ENCODE measurements at places on chromosomes 1 and 21.
A peak's percentile ranks its signal among the peaks of the same experiment; 100 is the strongest.

DNA sequence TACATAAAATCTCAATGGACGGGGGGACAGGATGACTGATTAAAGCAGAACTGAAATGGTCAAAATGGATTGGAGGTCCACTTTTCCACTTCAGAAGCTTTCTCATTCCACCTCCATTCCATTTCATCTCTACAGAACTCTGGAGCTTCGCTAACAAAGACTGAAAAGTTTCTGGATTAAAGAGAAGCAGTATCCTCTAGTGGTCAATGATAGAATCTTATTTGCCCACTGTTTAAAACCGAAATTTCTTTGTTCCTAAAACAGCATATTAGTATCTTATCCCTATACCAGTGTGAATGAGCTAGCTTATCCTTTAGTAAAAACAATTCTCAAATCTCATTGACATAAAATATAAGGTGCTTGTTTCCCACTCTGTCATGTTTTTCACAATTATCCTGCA lies 890.6 kb downstream of the KCNT2 start:
- DNase-seq = peak; percentile 2

- peak; percentile 58 for DNase-seq
Measured at GRCh38 chr1:61082311-61083012, at the start of gene NFIA. TSS of gene NFIA (plus strand) at chr1:61082561.

- no peak for DNase-seq
Measured at GRCh38 chr1:227465256-227465655, 98.1 kb upstream of the ZNF678 start.

DNA sequence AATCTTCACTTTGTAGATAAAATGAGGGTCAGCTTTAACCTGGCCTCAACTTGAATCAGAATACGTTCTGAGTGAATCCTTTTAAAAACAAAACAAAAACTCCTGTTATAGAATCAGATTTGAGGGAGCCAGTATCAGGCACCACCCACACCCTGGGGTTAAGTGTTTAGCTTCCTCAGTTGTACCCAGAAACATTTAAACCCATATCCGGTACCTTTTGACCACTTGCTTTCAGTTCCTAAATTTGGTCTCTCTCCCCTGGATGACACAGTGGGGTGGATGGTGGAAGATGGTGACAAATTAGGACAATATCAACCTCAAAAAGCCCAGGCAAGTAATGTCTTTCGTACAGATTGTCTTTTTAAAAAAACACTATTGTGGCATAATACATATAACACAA lies 10.4 kb downstream of the KLHDC7A start:
- no peak for DNase-seq

DNA sequence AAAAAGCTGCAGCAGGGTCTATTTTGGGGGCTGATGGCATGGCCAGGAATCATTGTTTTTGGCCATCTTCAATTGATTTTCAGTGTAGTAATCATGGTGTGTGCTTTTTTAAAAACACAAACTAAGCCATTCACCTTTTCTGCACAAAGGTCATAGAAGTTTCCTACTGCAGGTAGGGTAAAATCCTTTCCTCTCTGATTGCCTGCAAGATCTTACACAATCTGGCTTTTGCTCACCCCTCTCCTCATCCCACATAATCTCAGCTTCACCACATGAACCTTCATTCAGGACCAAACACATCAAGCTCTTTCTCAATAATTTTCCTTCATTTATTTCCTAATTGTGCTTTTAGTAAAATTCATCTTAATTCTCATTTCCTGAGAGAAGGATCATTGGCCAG lies 38.3 kb upstream of the GBP5 start:
- no peak for DNase-seq

DNA sequence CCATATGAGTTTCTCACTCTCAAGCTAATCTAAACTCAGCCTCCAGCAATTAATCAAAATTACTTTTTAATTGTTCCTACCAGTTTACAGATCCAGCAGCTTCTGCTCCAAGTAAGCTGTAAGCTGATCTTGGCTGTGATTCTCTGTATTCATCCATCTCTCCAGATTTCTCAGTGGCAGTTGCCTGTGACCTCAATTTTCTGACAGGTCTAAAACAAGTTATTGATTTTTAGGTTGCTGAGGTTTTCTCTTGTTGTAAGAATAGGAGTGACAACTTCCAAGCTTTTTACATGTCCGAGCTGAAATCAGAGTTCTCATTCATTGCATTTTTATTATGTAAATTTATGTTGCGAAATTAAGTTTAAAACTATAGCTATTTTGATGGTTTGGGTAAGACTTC lies 1044.4 kb downstream of the PLA2G4A start:
- no peak for DNase-seq

DNA sequence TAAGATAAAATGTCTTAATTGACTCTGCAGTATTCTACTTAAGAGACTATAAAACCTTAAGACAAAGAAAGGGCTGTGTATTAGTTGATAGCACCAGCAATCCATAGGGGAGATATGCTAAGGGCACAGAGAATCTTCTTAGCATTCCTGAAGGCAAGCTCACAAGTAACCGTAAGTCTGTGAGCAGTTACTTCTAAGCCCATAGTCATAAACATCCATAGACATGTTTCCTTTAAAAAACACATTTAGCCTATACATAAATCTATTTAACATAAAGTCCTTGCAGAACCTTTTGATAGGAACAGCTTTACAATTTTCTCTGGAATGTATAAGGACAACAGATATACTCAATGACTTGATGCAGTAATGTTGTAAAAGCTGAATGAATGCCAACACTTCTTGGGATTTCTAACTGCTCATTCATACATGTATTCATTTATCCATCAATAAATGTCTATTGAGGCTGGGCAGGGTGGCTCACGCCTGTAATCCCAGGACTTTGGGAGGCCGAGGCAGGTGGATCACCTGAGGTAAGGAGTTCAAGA lies 6.3 kb upstream of the ERRFI1 start:
- no peak for DNase-seq

GRCh38 chr1:76955652-76956051 lies 88.4 kb downstream of the ST6GALNAC5 start:
- no peak for DNase-seq

DNA sequence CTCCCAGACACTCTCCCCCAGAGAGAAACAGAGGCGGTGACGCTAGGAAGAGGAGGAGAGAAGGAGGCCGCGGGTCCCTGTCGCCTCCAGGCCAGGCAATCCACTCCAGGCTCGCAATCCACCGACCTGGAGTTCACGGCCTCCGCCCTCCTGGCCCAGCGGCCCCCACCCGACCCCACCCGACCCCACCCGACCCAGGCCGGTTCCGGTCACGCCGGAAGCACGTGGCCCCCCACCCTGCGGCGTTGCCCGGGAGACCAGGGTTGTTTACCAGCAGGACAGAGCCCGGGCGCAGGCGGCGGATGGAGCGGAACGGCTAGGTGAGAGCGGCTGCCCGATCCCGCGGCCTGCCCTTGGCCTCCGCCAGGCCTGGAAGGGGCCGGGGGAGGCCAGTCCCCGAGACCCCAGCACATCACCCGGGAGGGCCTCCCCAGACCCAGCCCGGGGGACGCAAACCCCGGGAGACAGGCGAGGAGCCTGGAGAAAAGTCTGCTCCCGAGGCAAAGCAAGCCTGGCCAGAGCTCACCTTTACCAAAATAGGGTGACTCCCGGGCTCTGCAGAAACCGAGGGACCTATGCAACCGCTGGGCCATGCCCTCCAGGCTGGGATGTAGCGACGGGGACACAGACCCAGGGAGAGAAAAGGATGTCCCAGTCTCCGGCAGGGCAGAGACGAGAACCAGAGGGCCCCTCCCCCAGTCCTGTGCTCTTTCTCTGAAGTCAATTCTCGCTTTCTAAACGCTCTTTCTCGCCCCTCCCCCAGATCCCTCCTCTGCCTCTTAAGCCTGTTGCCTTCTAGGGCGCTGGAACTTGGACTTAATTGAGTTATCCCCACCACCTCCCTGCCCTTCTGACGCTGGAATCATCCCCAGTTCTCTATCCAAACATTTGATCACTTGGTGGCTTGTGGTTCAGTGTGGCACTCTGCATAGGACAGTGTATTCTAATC lies at the start of the genes PLA2G2C and UBXN10:
Gene PLA2G2C (minus strand): TSS at position 685 of the 949 bp plus-strand sequence. CDS start 9,155 bp downstream, outside the sequence.
Gene UBXN10 (plus strand): TSS at position 263 of the 949 bp plus-strand sequence. CDS start 4,466 bp downstream, outside the sequence.
- DNase-seq = no peak

DNA sequence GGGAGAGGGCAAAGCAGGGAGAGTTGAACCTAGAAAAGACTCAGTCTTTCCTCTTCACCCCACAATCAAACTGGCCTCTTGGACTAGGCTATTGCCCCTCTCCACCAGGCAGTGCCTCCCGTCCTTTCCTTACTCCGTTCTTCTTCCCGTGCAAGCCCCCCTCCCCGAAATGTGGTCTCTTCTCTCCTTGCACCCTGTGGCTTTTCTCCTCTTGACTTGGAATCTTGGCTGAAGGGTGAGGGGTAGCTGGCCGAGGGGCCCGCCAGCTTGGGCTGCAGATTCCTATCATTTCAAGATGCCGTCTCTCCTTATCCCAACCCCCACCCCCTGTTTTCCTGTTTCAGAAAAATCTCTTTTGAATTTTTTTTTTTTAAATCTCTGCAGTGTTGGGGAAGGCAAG lies 1.6 kb downstream of the WNT2B start:
- DNase-seq = no peak

DNA sequence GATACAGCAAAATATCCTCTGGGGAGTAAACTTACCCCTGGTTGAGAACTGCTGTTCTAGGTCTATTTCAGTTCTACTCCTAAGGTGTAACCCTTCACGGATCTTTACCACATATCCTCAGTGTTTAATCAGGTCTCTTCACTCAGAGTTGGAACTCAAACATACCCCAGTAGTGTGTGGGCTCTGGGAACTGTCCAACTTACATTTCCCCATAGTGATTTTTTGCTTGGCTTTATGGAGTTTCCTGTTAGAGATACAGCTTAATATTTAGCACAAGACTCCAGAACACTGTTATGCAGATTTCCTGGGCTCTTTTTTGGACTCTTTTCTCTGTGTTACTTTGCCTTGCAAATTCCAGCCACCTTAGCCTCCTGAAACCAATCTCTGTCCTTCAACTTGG lies 26.7 kb upstream of the LIN9 start:
- DNase-seq = no peak

GRCh38 chr1:91402023-91402422 lies 2.6 kb downstream of the HFM1 start:
- DNase-seq = no peak

- peak; percentile 66 for DNase-seq
Measured at GRCh38 chr1:193558491-193559028, 372.1 kb upstream of the B3GALT2 start.

GRCh38 chr1:177054542-177054941 lies 110.0 kb downstream of the ASTN1 start:
- DNase-seq = no peak

- no peak for DNase-seq
Measured at GRCh38 chr1:116031302-116031835, 55.1 kb downstream of the SLC22A15 start.

- peak; percentile 29 for DNase-seq
Measured at GRCh38 chr1:170010443-170010842, 64.1 kb downstream of the KIFAP3 start.

DNA sequence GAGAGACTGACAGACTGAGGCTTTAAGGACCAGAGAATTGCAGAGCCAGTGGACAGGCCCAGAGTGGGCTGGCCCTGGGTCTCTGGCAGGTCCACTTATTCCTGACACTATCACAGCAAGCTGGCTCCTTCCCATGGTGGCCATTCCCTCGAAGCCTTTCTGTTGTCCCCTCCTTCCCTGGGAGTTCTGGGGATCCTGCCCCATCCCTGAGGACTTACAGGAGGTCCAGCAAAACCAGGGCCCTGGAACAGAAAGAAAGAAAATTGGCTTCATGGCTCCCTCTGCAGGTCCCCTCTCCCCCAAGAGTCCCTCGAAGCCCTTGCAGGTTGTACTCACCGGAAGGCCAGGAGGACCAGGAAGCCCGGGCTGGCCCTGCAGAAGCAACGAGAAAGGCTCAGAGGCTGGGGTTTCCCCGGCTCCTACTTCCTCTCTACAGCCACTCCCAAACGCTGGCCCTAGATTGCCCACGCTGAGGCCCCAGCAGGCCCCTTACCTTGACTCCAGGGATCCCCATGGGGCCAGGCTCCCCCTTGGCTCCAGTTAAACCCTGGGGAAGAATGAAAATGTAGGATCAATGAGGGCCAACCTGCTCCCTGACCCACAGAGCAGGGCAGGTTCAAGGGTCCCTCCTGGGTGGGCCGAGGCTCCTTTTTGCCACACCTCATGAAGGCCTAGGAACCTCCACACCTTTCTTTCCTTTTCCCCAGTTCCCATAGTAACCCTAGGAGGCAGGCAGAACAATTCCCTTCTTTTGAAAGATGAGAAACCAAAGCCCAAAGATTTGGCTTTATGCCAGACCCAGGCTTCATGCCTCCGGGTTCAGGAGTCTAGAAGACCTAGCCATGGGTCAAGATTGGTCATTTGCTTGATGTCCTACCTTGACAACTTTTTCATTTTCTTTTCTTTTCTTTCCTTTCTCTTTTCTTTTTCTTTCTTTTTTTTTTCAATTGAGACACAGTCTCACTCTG lies 4.6 kb downstream of the COL9A2 start:
- no peak for DNase-seq

GRCh38 chr1:30273456-30273855 lies 449.9 kb downstream of the MATN1 start:
- DNase-seq = no peak

GRCh38 chr1:201140235-201140940 lies 13.4 kb upstream of the ASCL5 start:
- no peak for DNase-seq

GRCh38 chr1:244601336-244601735 lies 51.6 kb upstream of the DESI2 start:
- DNase-seq = no peak

DNA sequence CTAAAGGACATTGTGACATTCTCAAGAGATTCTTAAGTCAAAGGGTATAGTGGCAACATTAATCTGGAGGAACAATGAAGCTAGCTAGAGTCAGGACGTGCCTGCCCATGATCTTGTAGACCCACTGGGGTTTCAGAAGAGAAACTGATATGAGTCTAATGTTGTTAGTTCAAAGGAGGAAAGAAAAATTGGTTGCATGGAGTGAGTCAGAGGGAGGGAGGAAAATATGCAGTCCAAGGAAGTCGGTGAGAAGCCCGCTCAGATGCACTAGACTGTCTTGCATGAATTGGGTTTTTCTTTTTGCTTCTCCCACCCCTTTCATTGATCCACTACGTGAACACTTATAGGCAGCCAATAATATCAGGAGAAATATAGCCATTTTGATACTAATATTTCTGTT lies 53.8 kb upstream of the SYT14 start:
- DNase-seq = peak; percentile 54

DNA sequence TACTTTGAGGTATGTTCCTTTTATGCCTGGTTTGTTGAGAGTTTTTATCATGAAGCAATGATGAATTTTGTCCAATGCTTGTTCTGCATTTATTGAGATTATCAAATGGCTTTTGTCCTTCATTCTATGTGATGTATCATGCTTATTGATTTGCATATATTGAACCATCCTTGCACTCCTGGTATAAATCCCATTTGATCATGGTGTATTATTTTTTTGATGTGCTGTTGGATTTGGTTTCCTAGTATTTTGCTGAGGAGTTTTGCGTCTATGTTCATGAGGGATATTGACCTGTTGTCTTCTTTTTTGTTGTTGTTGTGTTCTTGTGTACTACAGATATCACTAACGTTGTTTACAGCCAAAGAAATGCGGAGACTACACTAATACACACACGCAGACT lies 4.1 kb downstream of the DNAH14 start:
- DNase-seq = no peak

- DNase-seq = peak; percentile 20
Measured at GRCh38 chr1:240285540-240285939, 193.9 kb downstream of the FMN2 start.
